ENCODE measurements at places on chromosomes 12 and 14.

DNA sequence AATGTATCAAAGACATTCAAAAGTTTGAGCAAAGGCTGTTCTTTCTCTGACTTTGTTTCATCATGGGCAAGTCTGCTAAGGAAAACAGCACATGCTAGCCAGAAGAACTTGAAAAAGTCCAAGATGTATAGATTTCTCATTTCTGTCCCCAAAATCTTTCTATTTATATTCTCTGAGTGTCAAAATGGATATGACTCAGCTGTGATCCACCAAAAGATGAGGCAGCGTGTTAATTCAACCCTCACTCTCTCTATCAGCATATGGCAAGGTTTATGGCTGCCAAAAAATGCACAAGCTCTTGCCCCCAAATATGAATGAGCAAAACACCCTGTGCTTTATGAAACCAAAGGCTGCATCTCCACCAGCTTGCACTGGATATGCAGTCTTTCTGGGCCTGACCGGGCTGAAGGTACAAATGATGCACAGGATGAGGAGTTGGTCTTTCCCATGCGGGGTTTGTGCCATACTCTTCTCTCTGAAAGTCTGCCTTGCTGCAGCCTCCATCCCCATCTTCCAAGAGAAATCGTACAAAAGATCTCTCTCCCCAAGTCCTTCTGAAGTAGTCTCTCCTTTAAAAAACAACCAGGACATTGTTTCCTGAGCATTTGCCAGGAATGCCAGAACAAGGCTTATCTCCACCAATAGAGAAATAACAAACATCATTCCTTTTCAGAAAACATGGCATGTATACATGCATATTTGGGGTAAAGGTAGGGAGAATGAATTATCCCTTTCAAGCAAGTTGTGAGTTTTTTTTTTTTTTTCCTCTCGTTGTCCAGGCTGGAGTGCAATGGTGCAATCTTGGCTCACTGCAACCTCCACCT is 203.4 kb downstream of the TMX1 start:
- DNase-seq: no peak

GRCh38 chr12:92192360-92192759 is 46.7 kb upstream of the BTG1 start:
- DNase-seq: no peak

- DNase-seq: no peak
Measured at GRCh38 chr12:6140651-6141447, 16.4 kb upstream of the VWF start.

GRCh38 chr14:105082703-105083102 is 17.5 kb upstream of the GPR132 start:
- DNase-seq: no peak

GRCh38 chr12:42196723-42197603 is 41.1 kb downstream of the YAF2 start:
- DNase-seq: no peak

GRCh38 chr12:12357719-12358461 is 1.0 kb downstream of the BORCS5 start:
- no peak for DNase-seq

DNA sequence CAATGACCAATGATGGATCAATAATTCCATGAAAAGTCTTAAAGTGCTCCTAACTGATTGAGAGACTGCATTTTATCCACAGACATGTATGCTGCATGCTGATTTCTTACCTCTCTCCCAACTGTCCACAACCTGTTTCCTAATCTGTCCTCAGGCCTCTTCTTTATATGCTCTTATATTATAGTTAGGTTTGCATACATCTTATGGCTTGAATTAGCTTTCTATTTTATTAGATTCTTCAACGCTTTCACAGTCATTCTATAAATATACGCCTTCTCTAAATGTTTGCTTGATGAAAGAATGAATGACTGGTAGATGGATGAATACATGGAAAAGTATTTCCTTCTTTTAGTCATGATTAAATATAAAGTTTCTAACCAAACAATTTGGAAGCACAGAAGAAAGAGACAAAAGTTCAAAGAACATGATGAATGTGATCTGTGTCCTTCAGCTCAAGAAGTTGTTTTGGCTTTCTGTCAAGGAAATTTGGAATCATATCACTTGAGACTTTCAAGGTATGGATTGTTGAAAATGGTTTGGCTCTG is 91.8 kb upstream of the NPAS3 start:
- no peak for DNase-seq

DNA sequence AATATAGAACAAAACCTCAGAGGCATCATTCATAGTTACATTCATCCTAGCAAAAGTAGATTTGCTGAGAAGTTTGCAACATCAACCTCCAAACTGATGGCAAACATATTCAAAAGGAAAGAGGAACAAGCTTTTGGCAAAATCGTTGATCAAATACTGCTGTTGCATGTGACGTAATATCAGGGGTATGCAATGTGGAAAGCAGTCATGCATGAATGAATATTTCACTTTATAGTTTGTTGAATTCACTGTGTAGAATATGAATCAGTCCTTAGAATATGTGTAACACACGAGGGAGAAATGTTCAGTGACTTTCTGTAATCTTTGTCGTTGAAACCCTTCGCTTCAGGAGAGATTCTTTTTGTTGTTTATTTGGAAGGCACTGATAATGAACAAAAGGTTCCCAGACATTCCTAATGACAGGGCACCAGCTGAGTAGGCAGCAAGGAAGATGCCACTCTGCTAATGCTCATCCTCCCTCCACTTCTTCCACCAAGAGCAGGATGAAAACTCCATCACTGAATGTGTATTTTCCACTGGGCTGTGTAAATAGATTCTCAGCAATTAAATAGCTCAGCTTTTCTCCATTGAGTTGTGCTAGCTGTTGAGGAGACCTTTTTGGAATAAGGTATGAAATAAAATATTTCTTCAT is 126.1 kb downstream of the PELI2 start:
- DNase-seq: peak; percentile 70

DNA sequence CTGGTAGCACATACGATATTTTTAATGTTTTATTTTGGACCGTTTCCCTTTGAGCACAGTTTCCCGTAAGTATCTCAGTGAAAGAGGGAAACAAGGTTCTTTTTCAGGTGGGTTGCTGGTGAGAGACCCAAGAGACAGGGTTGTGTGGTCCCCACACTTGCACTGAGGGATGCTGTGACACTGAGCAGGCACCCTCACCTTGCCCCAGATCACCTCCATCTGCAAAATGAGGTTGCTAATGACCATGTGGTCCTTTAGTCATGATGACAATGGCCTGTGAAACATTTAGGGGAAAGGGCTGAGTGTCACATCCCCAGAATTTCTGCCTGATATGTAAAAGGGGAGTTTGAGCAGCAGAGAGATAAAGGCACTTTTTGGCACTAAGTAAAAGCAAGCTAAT is 4.3 kb downstream of the CCND2 start:
- no peak for DNase-seq

GRCh38 chr12:41234692-41235091 is 46.6 kb downstream of the PDZRN4 start:
- DNase-seq: no peak

GRCh38 chr14:23321572-23322547 is 603 bp downstream of the PABPN1 start:
- DNase-seq: peak; percentile 33

DNA sequence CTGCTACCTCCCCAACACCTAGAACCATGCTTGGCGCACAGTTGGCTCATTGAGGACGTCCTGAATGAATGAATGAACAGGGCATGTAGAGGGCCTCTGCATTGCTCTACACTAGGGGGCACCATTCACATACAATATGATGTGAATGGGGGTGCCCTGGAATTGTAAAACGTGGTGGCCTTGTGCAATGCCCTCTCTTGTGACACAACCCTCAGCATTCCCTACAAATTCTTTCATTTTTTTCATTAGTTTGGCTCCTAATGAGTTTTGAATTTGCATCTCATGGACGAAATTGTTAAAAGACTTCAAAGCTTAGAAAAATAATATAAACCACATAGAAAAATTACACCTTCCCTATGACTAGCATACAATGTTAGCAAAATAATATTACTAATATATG is 2.3 kb upstream of the DIO2 start:
- DNase-seq: no peak

DNA sequence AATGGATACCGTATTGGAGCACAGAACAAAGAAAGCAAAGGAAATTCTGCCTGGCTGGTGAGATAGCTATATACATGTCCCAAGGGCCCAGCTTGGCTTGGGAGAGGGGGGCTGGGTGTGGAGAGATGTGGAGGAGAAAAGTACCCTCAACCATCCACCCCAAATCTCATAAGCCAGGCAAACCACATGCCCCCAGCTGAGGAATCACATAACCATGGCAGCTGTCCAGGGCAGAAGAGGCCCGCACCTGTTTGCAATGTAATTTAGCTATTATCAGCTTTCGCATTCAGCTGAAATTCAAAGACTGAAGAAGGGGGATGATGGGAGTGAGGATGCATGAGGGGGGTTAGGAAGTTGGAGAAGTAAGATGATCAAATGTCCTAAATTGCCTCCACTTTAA is 196.1 kb downstream of the TBX5 start:
- no peak for DNase-seq

DNA sequence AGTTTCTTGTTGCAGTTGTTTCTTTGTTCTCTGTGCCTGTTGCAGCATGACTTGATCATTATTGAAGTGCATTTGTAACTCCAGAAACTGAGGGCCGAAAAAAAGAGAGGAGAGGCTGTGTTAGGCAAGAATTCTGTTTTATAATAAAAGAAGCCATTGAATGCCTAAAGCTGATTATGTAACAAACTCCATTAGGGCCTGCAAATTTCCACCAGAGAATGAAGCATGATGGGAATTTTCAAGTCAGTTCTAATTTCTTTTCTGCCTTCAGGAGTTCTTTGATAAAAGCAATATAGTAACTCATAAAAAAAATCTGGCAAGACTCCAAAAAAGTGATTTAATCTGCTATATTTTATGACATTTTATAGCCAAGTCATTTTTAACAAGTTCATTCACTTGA is 156.7 kb upstream of the RASSF8 start:
- no peak for DNase-seq

DNA sequence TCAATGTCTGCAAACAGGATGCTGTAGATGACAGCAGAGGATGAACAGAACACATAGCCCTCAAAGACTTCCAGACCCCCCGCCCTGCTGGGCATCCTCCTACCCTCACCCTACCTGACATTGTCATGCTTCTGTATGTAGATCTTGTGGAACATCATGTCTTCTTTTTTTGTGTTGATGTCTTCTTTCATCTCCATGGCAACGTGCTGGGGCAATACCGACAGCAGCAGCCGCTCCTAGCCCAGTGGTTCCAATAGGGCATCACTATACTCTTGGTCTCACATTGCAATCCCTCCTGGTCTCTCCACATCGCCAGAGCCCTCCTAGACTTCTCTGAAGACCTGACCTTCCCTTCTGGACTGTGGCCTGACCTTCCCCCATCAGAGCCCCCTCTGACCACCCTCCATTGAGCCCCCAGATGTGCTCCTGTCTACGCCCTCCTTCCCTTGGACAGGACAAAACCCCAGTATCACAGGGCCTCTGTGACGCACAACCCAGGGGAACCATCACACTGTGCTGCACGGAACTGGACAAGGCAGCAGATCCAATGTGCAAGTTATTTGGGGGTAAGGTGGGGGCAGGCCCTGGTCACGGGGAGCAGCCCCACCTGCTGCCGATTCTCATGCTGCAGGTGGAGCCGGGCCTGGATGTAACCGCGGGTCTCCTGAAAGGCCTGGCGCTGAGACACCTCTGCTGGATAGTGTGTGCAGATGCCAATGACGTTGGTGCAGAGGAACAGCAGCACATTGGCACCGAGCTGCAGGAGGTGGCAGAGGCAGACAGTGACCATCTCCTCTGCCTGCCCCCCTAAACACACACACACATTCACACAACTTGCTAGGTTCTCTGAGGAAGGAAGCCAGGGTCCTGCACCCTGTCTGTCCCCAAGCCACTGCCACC is 11.1 kb downstream of the ADCY6 start:
- DNase-seq: no peak

- DNase-seq: no peak
Measured at GRCh38 chr12:98224584-98225221, 290.7 kb upstream of the TMPO start.

DNA sequence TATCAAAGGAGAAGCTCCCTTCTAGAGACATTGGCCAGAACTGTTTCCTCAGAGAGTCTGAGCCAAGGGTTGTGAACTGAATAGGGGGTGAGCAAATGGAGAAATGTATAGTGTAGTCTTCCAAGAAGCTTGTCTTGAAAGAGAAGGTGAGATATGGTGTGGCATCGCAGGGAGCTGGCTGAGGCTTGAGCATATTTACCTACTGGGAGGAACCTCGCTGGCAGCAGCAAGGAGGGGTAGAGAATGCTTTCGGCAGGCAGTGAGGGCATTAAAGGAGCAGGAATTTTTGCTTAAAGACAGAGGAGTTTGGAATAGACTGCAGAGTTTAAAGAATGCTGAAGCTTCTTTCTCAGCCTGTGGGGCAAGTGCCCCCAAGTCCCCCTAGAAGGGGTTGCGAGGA is 59.3 kb upstream of the PRMT8 start:
- no peak for DNase-seq

- peak; percentile 22 for DNase-seq
Measured at GRCh38 chr14:62443796-62444195, 601.5 kb downstream of the KCNH5 start.

DNA sequence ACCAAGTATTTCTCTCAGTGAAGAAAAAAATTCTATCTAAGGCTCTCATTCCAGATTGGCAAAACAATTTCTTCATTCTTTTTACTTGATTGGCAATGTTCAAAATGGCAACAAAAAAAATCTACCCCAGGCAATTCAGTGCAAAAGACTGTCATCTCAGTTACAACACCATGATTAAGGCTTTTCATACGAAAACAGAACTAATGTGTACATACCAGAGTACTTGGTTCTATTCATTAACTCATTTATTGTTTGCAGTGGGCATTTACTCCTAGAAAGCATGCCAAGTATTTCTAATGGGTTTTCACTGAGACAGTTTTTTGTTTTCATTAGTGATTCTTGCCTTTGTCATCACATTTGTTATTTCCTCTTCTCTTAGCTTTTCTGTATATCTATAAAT is 33.0 kb downstream of the DBX2 start:
- DNase-seq: no peak

- DNase-seq: no peak
Measured at GRCh38 chr12:121223292-121224285, 13.7 kb downstream of the P2RX4 start.

DNA sequence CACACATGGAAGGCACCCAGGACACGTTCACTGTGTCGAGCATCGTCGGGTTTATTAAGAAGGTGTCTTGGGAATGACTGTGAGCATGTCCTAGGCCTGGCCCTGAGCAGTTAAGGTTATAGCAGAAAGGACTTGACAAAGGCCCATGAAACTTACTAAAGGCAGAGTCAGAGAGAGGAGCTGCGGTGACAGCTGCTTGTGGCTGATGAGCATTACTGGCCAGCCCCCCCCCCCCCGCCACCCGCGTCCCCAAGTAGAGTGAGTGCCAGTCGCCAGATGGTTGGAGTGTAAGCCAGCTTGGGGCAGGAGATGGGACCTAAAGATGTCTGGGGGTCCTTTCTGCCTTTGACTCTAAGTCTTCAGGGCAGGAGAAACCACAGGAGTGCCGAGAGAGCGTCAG is 169.9 kb downstream of the TSPAN9 start:
- no peak for DNase-seq

DNA sequence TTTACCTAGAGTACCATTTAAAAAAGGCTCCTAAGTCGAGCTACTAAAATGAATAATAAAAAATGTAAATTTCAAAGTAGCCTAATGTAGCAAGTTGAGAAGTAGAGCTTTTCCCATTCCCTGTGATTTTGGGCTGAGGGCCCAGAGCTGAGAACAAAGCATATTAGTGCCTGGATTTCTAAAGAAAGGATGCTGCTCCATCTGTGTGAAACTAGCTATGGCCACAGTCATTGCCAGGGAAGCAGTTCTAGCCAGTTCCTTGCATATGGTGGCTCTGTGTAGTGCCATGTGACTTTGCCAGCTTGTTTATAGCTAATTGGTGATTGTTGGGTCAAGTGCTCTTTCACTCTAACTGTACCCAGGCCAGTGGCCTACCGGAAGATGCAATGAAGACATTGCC is 20.4 kb upstream of the FBXO33 start:
- no peak for DNase-seq

- DNase-seq: no peak
Measured at GRCh38 chr14:23018107-23018506, 8.2 kb upstream of the C14orf93 start.

Data from amniotic stem cell (primary cell).